ENCODE measurements at places on chromosomes 5 and 9.

DNA sequence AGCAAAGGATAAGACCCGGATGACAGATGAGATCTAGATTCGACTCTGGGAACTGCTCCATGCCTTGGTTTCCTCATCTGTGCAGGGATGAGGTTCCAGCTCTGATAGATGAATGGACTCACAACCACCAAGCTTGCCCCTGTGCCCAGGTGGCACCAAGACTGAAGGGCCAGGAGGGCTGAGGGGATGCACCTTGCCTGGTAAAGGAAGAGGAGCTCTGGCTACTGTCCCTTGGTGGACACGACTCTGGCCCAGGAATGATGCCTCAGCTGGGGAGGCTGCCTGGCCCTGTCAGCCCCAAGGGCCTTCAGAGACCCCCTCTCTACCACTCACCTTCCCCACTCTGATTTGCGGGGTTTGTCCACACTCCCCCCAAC is 24.9 kb upstream of the ANXA6 start:
- no peak for DNase-seq

DNA sequence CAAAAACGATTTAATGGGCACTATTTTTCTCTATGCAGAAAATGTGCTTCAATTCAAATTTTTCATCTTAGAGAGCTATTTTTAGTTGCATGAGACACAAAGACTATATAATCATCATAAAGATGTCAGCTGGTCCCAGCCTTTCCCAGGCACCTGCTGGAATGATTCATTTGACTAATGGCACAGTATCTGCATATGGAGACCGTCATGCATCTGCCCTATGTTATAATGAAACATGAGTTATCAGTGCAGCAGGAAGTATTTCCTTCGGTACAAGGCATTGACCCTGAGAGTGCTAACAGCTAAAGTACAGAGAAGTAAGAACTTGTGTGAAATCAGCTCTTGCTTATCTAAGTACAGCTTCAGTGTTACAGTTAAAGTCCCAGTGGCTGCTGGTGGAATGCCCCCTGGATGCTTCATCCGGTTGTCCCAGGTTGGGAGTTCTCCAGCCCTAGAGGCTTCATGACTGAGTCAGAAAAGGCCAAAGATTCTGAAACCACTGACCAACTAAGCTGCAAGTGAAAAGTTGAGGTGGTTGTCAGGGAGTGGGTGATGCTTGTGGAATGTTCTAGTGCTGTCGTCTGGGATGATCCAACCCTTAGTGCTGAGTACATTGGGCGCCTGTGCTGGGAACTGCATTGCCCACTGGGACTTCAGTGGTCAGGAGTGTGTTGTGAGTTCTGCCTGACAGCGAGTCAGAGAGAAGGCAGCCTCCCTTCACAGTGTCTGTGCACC is 57.2 kb downstream of the MTRR start:
- DNase-seq: no peak

GRCh38 chr5:80577707-80578106 is 7.6 kb upstream of the ANKRD34B start:
- DNase-seq: no peak

- peak; percentile 27 for DNase-seq
Measured at GRCh38 chr9:96567203-96567700, 52.4 kb downstream of the CDC14B start.

DNA sequence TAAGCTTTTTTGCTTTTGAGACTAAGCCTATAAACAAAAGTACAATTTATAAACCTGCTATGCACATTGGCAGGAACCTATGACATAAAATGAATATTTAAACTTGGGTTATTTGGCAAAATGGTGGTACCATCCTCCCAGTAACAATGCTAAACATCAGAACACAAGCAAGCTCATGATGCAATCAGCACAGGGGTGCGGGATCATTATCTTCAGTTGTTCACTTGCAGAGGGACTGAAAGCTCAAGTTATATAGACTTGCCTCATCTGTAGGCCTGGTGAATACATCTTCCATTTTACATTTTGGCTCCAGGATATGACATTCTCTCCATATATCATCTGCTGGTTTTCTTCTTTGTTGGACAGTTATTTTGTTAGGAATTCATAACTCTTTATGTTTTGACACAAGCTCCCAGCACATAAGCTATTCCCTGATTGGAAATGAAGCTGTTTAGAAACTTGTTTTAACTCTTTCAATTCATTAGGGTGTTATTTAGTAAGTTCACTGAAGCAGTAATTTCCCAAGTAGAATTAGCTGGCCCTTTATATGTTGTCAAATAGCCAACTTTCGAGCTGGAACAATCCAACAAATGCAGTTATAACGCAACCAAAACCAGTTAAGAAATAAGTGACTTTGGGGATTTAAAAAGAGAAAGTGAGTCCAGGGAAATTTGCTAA is 124.7 kb upstream of the LIFR start:
- no peak for DNase-seq

DNA sequence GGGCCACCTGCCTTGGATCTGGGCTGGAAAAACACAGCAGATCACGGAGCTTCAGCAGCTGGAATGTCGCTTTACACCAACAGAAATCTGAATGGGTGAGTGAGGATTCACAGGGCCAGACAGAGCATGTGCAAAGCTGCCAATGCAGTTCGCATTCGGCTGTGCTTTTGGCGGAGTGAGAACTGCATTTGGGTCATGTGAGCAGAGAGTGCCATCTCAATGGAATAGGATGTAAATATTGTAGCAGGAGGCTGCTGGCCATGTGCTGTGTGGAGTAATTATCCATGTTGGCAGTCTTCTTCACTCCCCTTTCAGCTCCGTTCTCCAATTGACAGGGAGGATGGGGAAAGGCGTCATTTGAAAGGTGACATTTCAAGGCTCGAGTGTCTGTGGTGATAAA is at the start of gene ANKRD55:
Gene ANKRD55, minus strand, starts transcription at position 101 of the 400 bp plus-strand sequence. CDS start 417 bp downstream, outside the sequence.
- no peak for DNase-seq

DNA sequence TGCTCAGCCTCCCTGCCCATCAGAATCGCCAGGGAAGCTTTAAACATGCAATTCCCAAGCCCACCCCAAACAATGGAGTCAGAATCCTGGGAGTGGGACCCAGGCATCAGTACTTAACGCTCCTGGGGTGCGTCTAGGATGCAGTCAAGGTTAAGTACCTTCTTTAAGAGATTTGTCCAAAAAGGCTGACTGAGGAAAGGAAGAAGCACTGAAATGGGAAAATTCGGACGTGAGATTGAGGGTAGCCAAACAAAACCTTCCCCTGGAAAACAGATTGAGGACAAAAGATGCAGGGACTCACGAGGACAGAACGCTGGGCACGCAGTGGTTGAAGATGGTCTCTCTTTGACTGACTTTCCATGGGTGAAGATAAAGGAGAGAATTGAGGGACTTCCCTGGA is 143.5 kb downstream of the MTX3 start:
- no peak for DNase-seq

DNA sequence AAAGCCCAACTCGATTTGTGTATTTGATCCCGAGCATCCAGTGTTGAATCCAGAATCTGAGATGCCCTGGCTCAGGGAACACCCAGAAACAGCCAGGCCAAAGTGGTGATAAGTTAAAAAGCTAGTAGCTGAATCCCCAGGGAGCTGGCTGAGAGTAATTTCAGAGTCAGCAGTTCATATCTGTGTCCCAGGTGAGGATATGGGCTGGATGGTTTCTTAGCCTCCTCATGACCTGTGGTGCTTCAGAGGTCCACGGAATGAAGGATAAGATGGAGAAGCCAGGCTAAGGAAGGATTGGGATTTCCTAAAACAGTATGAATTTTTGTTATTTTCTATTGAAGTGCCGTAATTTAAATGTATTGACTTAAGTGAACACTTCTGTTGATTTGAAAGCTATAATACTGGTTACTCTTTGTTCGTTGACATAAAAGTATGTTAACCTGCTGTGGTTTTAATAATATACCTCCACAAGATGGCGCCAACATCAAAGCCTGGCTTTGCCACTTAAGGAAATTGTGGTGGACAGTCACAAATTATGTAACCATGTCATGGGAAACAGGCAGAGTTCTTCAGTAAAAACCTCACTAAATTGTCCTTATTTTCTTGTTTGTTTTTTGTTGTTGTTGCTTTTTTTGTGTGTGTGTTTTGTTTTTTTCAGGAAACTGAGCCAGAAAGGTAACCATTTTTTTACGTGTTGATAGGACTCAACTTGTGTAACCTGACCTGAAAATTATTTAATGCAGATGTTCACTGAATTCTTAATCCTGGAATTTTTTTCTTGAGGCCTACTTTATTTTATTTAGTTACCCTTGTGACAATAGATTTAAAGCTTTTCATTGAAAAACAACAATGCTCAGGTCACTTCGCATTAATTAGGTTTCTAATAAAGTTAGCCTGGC is 11.4 kb downstream of the MTAP start:
- peak; percentile 48 for DNase-seq

DNA sequence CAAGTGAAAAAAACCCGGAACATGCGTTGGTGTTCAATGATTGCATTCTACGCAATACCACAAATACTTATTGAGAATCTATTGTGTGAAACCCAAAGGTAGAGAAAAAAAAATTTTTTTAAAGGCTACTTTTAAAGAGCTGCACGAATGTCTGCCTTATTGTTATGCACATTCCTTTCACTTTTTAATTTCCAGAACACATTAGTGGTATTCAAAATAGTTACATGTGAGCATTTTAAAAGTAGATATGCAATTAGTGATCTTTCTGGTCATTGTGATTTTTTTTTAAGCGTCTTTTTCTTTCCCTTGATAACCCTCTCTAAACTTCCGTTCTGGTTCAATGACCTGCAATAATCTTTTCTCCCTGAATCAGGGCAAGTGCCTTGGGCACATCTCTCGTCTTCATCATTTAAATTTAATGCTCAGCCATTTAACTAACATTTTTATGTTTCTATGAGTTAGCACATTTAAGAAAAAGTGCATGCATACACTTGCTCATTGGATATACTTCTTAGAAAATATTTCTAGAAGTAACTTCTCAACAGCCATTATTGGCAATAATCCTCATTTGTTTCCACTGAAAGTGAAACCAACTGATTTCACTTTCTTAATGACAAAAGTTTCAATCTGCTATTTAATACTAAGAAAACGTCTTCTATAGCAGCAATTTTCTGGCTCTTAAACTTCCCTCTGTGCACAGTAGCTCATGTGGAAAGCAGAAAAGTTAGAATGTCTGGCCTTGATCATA is 80.3 kb downstream of the CDH6 start:
- DNase-seq: no peak

- DNase-seq: no peak
Measured at GRCh38 chr5:120677481-120677880, 213.4 kb downstream of the PRR16 start.

DNA sequence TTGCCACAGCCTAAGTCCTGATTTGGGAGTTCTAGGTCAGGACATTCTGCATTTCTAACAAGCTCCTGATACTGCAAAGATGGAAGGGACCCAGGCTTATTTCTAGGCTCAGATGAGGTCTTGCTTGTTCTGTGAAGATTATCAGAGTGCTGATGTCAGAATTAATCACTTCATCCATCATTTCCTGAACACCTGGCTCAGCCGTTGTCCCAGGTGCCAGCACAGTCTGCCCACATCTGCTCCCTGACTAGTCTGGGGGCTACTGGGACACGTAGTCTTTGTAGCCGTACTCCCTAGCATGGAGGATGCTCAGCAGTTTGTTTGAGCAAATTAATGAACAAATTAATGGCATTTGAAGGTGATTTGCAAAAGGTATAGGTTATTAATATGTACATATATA is 17.9 kb upstream of the SPINK4 start:
- DNase-seq: no peak

- no peak for DNase-seq
Measured at GRCh38 chr5:110616009-110616408, 110.5 kb downstream of the TMEM232 start.

GRCh38 chr9:127135056-127135745 is 12.8 kb upstream of the ANGPTL2 start:
- no peak for DNase-seq

GRCh38 chr5:62653001-62653863 is 74.6 kb downstream of the LRRC70 start:
- DNase-seq: no peak

DNA sequence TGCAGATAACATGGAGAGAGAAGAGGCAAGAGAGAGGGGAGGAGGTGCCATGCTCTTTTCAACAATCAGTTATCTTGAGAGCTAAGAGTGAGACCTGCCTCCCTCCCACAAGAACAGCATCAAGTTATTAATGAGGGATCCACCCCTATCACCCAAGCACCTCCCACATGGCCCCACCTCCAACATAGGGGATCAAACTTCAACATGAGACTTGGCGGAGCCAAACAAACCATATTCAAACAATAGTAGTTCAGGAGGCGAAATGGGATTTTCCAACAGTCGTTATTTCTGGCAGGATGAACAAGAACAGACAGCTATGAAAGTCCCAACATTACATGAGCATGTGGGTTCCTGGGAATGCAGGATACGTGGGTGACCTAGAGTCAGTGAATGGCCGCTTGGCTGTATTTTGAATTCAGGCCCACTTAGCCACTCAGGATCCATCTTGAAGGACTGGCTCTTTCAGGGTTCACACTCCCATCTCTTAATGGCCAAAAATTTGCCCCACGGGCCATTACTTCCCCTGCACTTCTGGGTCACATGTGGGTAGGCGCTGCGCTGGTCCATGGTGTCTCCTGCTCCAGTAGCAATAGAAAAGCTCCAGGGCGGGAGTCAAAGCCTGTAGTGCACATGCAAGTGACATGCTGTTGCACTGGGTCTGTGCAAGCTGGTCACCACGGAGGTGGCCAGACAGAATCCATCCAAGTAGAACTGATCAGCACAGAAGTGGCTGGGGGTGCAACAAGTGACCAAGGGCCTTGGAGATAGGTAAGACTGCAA is 7.1 kb upstream of the FAF2 start:
- DNase-seq: no peak

- DNase-seq: no peak
Measured at GRCh38 chr5:44860267-44860666, 51.5 kb downstream of the MRPS30 start.

DNA sequence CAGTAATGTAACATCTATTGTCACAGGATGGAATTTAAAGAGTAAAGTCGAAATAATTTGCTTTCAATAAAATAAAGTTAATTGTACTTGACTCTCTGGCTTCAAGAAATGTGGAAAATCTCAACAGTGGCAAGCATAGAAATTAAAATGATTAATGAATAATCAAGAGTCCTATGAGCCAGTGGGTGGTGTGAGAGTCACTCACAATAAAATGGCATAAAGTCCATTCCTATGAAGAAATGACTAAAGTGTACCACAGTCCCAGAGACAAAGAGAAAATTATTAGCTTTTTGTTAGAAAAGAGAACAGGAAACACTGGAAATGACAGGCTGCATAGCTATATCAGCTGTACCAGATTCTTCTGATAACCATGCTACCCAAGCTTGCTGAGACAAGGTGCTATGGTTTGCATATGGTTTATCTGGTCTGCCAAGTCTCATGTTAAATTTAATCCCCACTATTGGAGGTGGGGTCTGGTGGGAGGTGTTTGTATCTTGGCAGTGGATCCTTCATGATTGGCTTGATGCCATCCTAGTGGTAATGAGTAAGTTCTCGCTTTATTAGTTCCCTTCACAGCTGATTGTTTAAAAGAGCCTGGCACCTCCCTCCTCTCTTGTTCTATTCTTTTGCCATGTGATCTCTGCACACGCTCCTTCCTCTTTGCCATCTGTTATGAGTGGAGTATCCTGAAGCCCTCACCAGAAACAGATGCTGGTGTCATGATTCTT is 647.7 kb upstream of the ITGA1 start:
- DNase-seq: no peak

- no peak for DNase-seq
Measured at GRCh38 chr5:170115925-170116324, 10.2 kb downstream of the FOXI1 start.

GRCh38 chr9:21696411-21696871 is 106.0 kb upstream of the MTAP start:
- DNase-seq: no peak

- DNase-seq: no peak
Measured at GRCh38 chr5:91129748-91130147, 253.4 kb downstream of the ARRDC3 start.

All from stimulated activated naive CD8-positive, alpha-beta T cell treated with anti-CD3 and anti-CD28 coated beads, Interleukin-15, Interleukin-2, amounts not matched to agents 100 U/mL and 50 U/mL, for 24 hours (primary cell).